Fibroblast of lung (primary cell): ENCODE measurements at places on chromosomes 5 and 9. TPM values are rescaled to one million over a fixed set of nuclear protein-coding genes. Genes with fewer than 3 reads are reported as not detected.

DNA sequence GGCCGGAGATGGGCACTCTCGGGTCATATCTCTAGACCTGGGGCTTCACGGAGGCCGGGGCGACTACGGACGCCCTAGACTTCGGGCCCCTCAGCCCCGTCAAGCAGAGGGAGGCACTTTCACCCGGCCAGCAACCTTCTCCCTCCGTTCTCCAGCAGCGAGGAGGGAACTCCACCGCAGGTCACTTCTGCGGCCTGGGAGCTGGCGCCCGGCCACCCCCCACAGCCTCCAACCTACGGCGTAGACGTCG, 201 bp downstream of the DOLK start:
- DNase-seq: no peak
- no peaks in the 10 kb centered on the region for H3K27me3 ChIP-seq
- H3K27ac ChIP-seq: peak overlapping the region; percentile 96
- peak overlapping the region; percentile 75 for H3K4me3 ChIP-seq

- H3K27ac ChIP-seq: no peak overlapping the region
- H3K27me3 ChIP-seq: no peaks in the 10 kb centered on the region
- peak; percentile 56 for DNase-seq
- H3K4me3 ChIP-seq: no peak overlapping the region
- H3K36me3 ChIP-seq: peaks cover 4% of the 10 kb centered on the region
Measured at GRCh38 chr9:32427111-32427873, 42.8 kb downstream of the ACO1 start.

DNA sequence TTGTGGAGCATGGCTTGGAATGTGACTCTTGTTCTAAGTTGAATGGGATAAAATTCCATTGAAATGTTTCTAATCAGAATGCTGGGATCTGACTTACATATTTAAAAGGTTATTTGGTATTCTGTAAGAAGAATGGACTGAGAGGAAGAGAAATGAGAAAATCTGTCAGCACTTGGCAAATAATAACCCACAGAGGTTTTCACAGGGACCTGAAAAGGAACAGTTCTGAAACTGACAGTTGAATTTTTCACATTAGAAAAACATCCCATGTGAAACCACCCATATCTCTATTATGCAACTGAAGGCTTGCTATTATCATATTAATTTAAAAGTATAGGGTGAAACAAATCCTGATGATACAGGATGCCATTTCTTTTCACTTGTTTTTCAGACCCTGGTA, 302.7 kb downstream of the EPB41L4A start:
- peak; percentile 31 for DNase-seq
- no peak overlapping the region for H3K27ac ChIP-seq
- H3K4me3 ChIP-seq: no peak overlapping the region
- H3K4me1 ChIP-seq: no peaks in the 10 kb centered on the region
- no peaks in the 10 kb centered on the region for H3K36me3 ChIP-seq

DNA sequence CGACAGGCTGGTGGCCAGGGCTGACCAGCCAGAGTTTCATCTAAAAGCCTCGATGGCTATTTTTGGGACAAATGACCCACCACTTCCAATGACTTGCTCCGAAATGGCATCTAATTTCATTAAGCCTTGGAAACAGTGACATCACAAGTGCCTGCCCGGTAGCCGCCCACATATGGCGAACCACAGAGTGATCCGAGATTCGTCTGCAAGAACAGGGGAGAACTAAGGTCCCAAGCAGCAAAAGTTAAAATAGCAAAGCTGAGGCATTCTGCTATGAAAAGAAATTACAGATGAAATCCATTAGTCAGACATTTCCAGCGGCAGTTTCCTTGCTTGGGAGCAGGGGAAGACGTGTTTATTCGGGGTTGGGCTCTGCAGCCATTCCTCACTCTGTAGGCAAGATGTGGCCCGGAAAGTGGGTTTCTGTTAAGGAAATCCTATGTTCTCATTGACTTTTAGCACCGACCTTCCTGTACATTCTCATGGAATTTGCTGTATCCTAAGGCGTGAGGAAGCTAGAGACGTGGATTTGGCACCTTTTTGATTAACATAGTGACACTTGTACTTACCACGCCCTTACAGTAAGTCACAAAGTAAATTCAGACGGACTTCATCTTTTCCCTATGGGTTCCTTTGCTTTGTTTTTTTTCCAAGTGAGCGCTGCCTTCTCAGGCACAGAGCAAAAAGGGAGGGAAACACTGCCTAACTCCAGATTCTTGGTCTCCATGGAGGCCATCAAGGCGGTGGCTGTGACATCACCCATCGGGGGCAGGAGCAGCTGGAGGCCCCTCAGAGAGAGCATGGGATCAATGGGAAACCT, 45.1 kb downstream of the ERGIC1 start:
- no peak for DNase-seq
- H3K27ac ChIP-seq: peak overlapping the region; percentile 79
- no peak overlapping the region for H3K4me3 ChIP-seq
- no peaks in the 10 kb centered on the region for H3K36me3 ChIP-seq

GRCh38 chr9:206481-206880, 8.2 kb upstream of the DOCK8 start:
- no peaks in the 10 kb centered on the region for H3K27me3 ChIP-seq
- DNase-seq: no peak
- no peak overlapping the region for H3K4me3 ChIP-seq
- no peak overlapping the region for H3K27ac ChIP-seq

DNA sequence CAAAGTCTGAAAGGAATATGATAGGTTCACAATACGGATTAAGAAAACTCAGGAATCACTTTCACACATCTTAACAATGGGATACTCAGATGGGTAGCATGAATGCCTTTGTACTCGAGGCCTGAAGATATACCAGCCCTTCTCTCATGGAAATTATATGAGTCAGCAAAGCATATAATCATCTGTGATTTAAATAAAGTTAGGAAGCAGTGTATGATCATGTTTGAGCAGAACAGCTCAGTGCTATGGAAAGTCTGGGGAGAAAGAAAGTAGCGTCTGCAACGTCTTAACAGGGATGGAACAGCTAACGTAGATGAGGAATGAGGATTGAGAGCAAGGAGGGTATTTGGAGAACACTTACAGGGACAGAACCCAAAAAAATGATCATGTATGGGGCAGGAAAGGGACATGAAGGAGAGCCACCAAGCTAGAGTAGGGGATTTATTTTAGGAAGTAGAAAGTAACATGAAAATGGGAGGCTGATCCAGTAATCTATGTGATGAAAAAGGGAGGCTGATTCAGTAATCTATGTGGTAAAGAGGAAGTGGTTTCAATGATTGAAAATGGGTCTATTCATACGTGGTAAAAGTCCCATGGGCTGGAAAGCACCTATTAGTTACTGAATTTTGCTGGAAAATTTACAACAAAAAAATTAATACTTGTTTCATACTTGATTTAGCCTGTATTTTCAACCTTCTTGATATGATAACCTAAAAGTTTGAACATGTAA, 85.9 kb downstream of the GNA14 start:
- H3K27ac ChIP-seq: no peak overlapping the region
- no peaks in the 10 kb centered on the region for H3K4me1 ChIP-seq
- no peaks in the 10 kb centered on the region for H3K36me3 ChIP-seq
- H3K4me3 ChIP-seq: no peak overlapping the region
- DNase-seq: no peak
- H3K27me3 ChIP-seq: no peaks in the 10 kb centered on the region

DNA sequence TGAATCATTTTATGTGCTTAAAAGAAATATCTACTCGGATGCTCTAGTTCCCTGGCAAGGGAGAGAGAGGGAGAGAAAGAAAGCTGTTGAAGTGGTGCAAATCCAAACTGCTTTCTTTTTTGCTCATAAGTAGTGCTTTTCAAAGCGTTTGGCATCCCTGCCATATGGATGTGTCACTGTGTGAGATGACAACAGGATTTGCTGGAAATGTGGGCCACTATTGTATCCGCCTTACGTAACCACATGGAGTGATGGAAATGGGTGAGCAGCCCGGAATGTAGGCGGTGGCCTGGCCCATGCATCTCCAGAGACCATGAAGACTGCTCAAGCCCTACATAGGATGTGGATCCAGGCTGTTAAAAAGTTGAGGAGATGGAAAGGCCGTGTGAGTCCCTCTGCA, 30.8 kb downstream of the TJP2 start:
- H3K4me1 ChIP-seq: peaks cover 9% of the 10 kb centered on the region
- H3K4me3 ChIP-seq: peak overlapping the region; percentile 18
- peak; percentile 79 for DNase-seq
- peak overlapping the region; percentile 35 for H3K27ac ChIP-seq

- H3K4me3 ChIP-seq: no peak overlapping the region
- H3K27ac ChIP-seq: no peak overlapping the region
- no peaks in the 10 kb centered on the region for H3K27me3 ChIP-seq
- no peak for DNase-seq
Measured at GRCh38 chr9:4425319-4426045, 64.8 kb upstream of the SLC1A1 start.

DNA sequence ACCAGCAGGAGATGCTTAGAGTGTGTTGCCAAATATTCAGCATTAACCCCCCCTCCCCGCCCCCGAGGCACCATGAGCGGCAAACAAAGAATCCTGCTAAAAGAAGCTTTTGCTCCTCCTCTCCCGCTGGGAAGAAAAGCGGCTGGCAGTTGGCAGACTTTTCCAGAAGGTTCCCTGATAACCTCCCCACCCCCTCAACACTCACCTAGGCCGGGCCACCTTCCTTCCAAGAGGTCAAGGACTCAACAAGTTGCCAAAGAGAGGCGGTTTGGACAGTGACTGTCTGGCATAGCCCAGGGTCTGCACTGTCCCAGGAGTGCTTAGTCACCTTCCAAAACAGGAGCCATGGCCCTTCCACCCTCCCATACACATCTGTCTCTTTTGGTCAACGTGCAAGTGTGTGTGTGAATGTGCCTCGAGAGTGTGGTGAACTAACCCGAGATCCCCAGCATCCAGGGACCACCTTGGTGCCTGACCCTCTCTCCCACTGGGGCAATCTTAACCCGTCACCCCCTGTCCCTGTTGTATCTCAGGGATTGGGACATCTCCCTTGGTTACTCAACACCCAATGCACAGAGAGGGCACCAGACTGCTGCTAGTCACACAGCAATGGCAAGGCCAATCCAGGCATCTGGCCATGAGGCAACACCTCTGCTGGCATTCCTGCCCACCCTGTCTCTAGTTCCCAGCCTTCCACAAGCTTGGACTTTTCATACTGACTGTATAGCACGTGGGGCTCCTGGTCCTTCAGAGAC, 18.9 kb downstream of the CAMK2A start:
- peaks cover 2% of the 10 kb centered on the region for H3K4me1 ChIP-seq
- H3K27me3 ChIP-seq: no peaks in the 10 kb centered on the region
- no peaks in the 10 kb centered on the region for H3K36me3 ChIP-seq
- no peak overlapping the region for H3K27ac ChIP-seq
- DNase-seq: no peak

DNA sequence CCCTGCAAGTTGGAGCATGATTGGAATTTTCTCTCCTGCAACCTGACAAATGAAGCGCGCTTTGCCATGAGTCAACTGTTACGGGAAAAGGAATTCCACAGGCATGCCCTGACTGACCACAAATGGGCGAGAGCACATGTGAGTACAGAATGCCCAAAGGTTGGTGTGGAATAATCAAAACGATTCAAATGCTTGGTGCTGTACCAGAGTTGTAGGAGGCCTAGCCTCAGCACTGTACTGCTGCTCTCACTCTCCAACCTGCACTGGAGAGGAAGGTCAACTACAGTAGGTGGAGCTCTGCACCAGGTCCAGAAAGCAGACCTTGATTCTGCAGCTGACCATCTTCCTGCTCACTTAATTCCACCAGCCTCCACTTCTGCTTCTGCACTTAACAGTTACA, 406.9 kb upstream of the ACTBL2 start:
- H3K27me3 ChIP-seq: no peaks in the 10 kb centered on the region
- H3K4me1 ChIP-seq: peaks cover 4% of the 10 kb centered on the region
- H3K4me3 ChIP-seq: no peak overlapping the region
- DNase-seq: peak; percentile 55
- H3K36me3 ChIP-seq: no peaks in the 10 kb centered on the region

DNA sequence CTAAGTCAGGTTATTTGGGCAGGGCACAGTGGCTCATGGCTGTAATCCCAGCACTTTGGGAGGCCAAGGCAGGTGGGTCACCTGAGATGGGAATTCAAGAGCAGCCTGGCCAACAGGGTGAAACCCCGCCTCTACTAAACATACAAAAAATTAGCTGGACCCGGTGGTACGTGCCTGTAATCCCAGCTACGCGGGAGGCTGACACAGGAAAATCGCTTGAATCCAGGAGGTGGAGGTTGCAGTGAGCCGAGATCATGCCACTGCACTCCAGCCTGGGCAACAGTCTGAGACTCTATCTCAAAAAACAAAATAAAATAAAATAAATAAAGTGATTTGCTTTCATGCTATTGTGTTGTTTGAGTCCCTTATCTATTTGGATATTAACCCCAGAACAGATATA, 8.2 kb upstream of the FBXW2 start:
- no peaks in the 10 kb centered on the region for H3K27me3 ChIP-seq
- H3K4me3 ChIP-seq: no peak overlapping the region
- H3K27ac ChIP-seq: no peak overlapping the region
- no peak for DNase-seq
- no peaks in the 10 kb centered on the region for H3K36me3 ChIP-seq
- H3K4me1 ChIP-seq: no peaks in the 10 kb centered on the region

- H3K4me1 ChIP-seq: no peaks in the 10 kb centered on the region
- DNase-seq: peak; percentile 49
- H3K27ac ChIP-seq: no peak overlapping the region
- no peaks in the 10 kb centered on the region for H3K27me3 ChIP-seq
- H3K36me3 ChIP-seq: no peaks in the 10 kb centered on the region
Measured at GRCh38 chr9:87518702-87519335, 21.2 kb downstream of the DAPK1 start.

- H3K27ac ChIP-seq: no peak overlapping the region
- H3K36me3 ChIP-seq: no peaks in the 10 kb centered on the region
- DNase-seq: no peak
- no peaks in the 10 kb centered on the region for H3K4me1 ChIP-seq
- H3K4me3 ChIP-seq: no peak overlapping the region
- no peaks in the 10 kb centered on the region for H3K27me3 ChIP-seq
Measured at GRCh38 chr5:129499208-129499852, 39.2 kb downstream of the ADAMTS19 start.

The NELFB gene
- polyA plus RNA-seq: 23.5 and 32.7 TPM in 2 replicates

The SLC34A3 gene
- not detected in 2 replicates for polyA plus RNA-seq

The FCN2 gene
- not detected in 2 replicates for polyA plus RNA-seq

The KIF2A gene
- polyA plus RNA-seq: 43.7 and 53.7 TPM in 2 replicates

The CCDC180 gene
- 0.26 and 0.73 TPM in 2 replicates for polyA plus RNA-seq

The CNTLN gene
- 8.5 and 9.1 TPM in 2 replicates for polyA plus RNA-seq
